Activated CD8-positive, alpha-beta T cell treated with anti-CD3 and anti-CD28 coated beads for 36 hours (primary cell): ENCODE measurements at places on chromosomes 11 and 22. TPM values are rescaled to one million over a fixed set of nuclear protein-coding genes. Genes with fewer than 3 reads are reported as not detected.

GRCh38 chr11:71504531-71504930, 22.5 kb upstream of the KRTAP5-7 start:
- H3K27ac ChIP-seq, result no peak overlapping the region
- no peaks in the 10 kb centered on the region for H3K4me1 ChIP-seq
- no peaks in the 10 kb centered on the region for H3K27me3 ChIP-seq
- no peak overlapping the region for H3K4me3 ChIP-seq

- H3K36me3 ChIP-seq, result peaks cover 13% of the 10 kb centered on the region
- no peak overlapping the region for H3K4me3 ChIP-seq
- H3K27me3 ChIP-seq, result no peaks in the 10 kb centered on the region
- H3K4me1 ChIP-seq, result peaks cover 3% of the 10 kb centered on the region
- DNase-seq, result no peak
- no peak overlapping the region for H3K27ac ChIP-seq
Observed at GRCh38 chr11:64372802-64373597, 14.0 kb downstream of the RPS6KA4 start.

- H3K27me3 ChIP-seq, result no peaks in the 10 kb centered on the region
- H3K4me3 ChIP-seq, result peak overlapping the region; percentile 55
- peaks cover 52% of the 10 kb centered on the region for H3K4me1 ChIP-seq
- H3K27ac ChIP-seq, result peak overlapping the region; percentile 87
- H3K36me3 ChIP-seq, result no peaks in the 10 kb centered on the region
Observed at GRCh38 chr11:64885367-64886286, 7.2 kb upstream of the EHD1 start.

The TREH gene
- not detected for total RNA-seq

DNA sequence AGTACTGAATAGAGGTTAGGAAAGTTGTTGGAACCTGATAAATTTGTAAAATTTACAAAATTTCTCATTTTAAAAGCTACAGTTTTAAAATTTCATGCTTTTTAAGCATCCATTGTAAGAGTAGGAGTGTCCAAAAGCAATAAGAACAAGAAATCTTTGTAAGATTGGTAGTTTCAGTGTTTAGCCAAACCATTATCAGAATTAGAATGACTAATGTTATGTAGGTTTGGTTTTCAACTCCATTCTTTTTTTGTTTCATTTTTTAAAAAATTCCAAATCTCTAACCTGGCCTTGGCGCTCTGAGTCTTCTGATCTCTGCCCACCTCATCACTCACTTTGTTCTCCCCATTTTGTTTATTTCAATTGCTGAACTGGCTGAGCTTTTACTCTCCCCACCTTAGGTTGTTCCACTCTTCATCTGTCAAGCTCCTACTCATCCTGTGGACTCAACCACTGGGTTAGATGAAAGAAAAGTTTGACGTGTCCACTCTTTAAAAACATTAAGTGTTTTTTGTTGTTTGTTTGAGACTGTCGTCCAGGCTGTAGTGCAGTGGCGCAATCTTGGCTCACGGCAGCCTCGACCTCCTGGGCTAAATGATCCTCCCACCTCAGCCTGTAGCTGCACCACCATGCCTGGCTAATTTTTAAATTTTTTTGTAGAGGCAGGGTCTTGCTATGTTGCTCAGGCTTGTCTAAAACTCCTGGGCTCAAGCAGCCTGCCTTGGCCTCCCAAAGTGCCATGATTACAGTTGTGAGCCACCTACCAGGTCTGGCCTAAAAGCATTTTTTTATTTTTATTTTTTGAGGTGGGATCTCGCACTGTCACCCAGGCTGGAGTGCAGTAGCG, 14.0 kb downstream of the EP300 start:
- peaks cover 31% of the 10 kb centered on the region for H3K36me3 ChIP-seq
- peak; percentile 21 for DNase-seq
- peak overlapping the region; percentile 88 for H3K27ac ChIP-seq
- H3K4me3 ChIP-seq, result no peak overlapping the region
- peaks cover 46% of the 10 kb centered on the region for H3K4me1 ChIP-seq
- no peaks in the 10 kb centered on the region for H3K27me3 ChIP-seq

The BTBD18 gene
- total RNA-seq, result not detected

The RAB1B gene
- total RNA-seq, result 98.2 TPM

The MYO7A gene
- total RNA-seq, result 0.14 TPM

- no peak overlapping the region for H3K27ac ChIP-seq
- H3K4me3 ChIP-seq, result no peak overlapping the region
- H3K4me1 ChIP-seq, result peaks cover 27% of the 10 kb centered on the region
- no peaks in the 10 kb centered on the region for H3K27me3 ChIP-seq
Observed at GRCh38 chr11:61149624-61150615, 11.3 kb downstream of the VPS37C start.

GRCh38 chr11:116691771-116692177, 81.0 kb downstream of the BUD13 start:
- H3K27ac ChIP-seq, result no peak overlapping the region
- peaks cover 3% of the 10 kb centered on the region for H3K27me3 ChIP-seq
- H3K4me3 ChIP-seq, result no peak overlapping the region
- no peaks in the 10 kb centered on the region for H3K4me1 ChIP-seq
- no peaks in the 10 kb centered on the region for H3K36me3 ChIP-seq

The TRPM5 gene
- not detected for total RNA-seq

GRCh38 chr11:95078526-95078925, 11.1 kb upstream of the ENDOD1 start:
- H3K4me3 ChIP-seq, result no peak overlapping the region
- H3K36me3 ChIP-seq, result no peaks in the 10 kb centered on the region
- no peaks in the 10 kb centered on the region for H3K27me3 ChIP-seq
- no peak for DNase-seq
- H3K27ac ChIP-seq, result no peak overlapping the region
- peaks cover 12% of the 10 kb centered on the region for H3K4me1 ChIP-seq

GRCh38 chr11:61126256-61126655, 24.0 kb downstream of the CD5 start:
- no peak for DNase-seq
- H3K36me3 ChIP-seq, result peaks cover 63% of the 10 kb centered on the region
- H3K4me1 ChIP-seq, result peaks cover 29% of the 10 kb centered on the region
- H3K27ac ChIP-seq, result no peak overlapping the region
- no peak overlapping the region for H3K4me3 ChIP-seq

DNA sequence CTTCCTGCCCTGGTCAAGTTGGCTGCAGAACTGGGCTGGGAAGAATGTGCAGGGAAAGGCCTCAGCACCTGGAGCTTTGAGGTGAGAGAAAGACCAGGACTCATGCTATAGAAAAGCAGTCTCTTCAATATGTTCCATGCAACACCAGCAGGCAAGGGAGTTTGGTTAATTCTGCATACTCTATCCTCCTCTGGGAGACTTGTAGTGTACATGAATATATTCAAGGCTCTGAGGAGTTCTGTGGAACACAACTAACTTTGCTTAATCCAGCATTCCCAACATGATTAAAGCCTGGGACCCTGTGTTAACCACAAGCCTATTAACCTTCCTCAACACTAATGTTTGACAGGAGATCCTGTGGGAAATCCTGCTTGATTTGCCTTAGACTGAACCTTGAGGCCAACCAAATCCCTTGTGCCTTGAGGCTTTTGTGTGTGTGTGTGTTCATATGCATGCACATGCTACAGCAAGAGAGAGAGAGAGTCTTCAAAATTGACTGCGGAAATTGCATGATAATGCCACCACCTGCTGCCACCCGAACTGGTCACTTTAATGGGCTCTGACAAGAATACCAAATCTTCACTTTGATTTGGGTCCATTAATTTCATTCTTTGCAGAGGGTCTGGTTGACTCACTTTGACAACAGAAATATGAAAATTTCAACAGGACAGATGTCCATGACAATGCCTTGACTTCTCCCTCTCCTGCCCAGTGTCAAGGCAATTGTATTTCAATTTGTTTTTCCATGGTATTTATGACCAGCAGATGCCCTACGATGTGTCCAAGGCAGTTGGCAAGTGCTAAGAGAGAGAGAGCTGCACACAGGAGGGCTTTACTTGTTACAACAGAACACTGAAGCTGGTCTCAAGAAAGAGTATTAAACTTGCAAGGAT, 238.2 kb upstream of the ZBED5 start:
- H3K4me1 ChIP-seq, result no peaks in the 10 kb centered on the region
- H3K36me3 ChIP-seq, result no peaks in the 10 kb centered on the region
- H3K27ac ChIP-seq, result no peak overlapping the region

The OR4A16 gene
- not detected for total RNA-seq

GRCh38 chr11:74147199-74147929, 23.4 kb downstream of the C2CD3 start:
- peaks cover 10% of the 10 kb centered on the region for H3K36me3 ChIP-seq
- H3K4me1 ChIP-seq, result peaks cover 6% of the 10 kb centered on the region
- H3K27me3 ChIP-seq, result no peaks in the 10 kb centered on the region

The ART1 gene
- not detected for total RNA-seq

DNA sequence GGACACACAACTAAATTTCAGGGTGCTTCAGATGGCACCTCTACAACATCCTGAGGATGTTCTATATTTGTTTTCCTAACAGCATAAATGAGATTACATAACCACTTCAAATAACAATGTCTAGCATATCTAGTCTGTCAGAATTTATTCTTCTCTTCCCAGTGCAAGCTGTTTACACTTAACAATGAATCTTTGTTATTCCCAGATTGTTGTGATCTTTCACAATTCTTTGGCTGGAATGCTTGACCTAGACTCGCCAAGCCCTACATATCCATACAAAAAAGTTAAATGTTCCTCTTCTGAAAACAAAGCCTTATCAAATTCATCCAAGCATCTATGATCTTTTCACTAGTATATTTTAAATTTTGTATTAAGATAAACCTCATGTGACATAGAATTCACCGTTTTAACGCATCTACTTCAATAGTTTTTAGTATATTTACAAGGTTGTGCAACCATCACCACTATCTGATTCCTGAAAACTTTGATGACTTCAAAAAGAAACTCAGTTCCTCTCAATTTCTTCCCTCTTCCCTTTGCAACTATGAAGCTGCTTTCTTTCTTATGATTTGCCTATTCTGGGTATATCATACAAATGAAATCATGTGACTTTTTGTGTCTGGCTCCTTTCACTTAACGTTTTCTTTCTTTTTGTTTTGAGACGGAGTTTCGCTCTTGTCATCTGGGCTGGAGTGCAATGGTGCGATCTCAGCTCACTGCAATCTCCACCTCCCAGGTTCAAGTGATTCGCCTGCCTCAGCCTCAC, 61.7 kb upstream of the CHRNA10 start:
- H3K4me1 ChIP-seq, result no peaks in the 10 kb centered on the region
- H3K36me3 ChIP-seq, result peaks cover 48% of the 10 kb centered on the region
- H3K27ac ChIP-seq, result no peak overlapping the region
- no peaks in the 10 kb centered on the region for H3K27me3 ChIP-seq
- H3K4me3 ChIP-seq, result no peak overlapping the region

- H3K36me3 ChIP-seq, result no peaks in the 10 kb centered on the region
- no peaks in the 10 kb centered on the region for H3K27me3 ChIP-seq
- H3K4me1 ChIP-seq, result peaks cover 48% of the 10 kb centered on the region
- peak; percentile 66 for DNase-seq
Observed at GRCh38 chr11:111417011-111417765, 38.1 kb upstream of the POU2AF1 start.

DNA sequence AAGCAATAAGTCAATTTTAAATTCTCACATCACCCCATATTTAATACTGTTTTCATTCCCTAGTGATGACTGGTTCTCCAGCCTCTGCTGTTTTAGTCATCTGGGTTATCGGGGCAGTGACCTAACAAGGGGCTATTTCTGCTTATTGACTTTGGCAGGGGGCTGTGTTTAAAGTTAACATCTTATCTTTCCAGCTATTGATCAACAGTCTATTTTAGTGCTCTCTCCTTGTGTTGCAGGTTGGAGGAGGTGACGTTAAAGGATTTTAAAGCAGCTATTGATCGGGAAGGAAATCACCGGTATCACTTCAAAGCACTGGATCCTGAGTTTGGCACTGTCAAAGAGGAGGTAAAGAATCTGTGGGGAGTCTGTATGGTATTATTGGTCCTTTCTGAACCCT, 7.7 kb upstream of the DLAT start:
- H3K36me3 ChIP-seq, result no peaks in the 10 kb centered on the region
- H3K27ac ChIP-seq, result no peak overlapping the region
- H3K4me1 ChIP-seq, result peaks cover under 1% of the 10 kb centered on the region
- no peak overlapping the region for H3K4me3 ChIP-seq
- H3K27me3 ChIP-seq, result no peaks in the 10 kb centered on the region

- H3K27me3 ChIP-seq, result no peaks in the 10 kb centered on the region
- no peaks in the 10 kb centered on the region for H3K4me1 ChIP-seq
- no peak overlapping the region for H3K27ac ChIP-seq
- H3K36me3 ChIP-seq, result peaks cover 25% of the 10 kb centered on the region
Observed at GRCh38 chr11:47415949-47416472, 7.6 kb downstream of the SLC39A13 start.

GRCh38 chr22:37274380-37274862, 7.9 kb upstream of the CYTH4 start:
- H3K4me3 ChIP-seq, result no peak overlapping the region
- no peak overlapping the region for H3K27ac ChIP-seq
- no peak for DNase-seq
- H3K4me1 ChIP-seq, result peaks cover 54% of the 10 kb centered on the region
- H3K36me3 ChIP-seq, result no peaks in the 10 kb centered on the region

- H3K4me3 ChIP-seq, result no peak overlapping the region
- no peaks in the 10 kb centered on the region for H3K36me3 ChIP-seq
- no peaks in the 10 kb centered on the region for H3K4me1 ChIP-seq
- peaks cover 17% of the 10 kb centered on the region for H3K27me3 ChIP-seq
- no peak overlapping the region for H3K27ac ChIP-seq
Observed at GRCh38 chr11:36261094-36261493, 28.1 kb downstream of the COMMD9 start.

DNA sequence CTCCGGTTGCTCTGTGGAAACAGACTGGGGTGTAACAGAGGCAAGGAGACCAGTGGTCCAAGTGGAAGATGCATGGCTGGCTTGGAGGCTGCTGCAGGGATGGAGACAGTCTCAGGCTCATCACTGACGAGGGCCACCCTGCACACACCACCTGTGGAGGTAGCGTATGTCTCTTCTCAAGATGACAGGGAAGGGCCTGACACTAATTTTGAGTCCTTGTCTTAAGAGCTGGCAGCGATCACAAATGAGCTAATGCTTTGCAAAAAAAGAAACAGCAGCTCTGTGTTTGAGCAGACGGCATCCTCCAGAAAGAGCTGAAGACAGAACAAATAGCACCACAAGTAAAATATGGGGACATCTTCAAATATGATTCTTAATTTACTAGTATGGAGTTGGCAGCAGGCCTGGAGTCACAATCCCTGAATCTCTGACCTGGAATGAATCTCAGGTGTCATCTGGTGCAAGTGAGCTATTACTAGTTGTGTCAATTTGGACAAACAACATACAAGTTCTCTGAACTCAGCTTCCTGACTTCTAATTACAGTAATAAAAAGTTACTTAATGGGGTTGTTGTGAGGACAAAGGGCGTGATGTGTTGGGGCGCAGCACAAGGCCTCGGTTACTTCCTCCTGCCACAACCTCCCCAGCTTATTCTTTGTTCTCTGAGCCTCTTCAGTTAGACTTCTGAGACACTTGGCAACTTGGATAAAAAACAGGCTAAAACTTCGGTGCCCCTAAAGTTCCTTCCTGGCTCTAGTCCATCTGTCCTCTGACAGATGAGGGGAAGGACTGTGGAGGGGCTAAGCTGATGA, 95.2 kb upstream of the BID start:
- peaks cover 1% of the 10 kb centered on the region for H3K36me3 ChIP-seq
- H3K27ac ChIP-seq, result no peak overlapping the region
- no peak overlapping the region for H3K4me3 ChIP-seq

DNA sequence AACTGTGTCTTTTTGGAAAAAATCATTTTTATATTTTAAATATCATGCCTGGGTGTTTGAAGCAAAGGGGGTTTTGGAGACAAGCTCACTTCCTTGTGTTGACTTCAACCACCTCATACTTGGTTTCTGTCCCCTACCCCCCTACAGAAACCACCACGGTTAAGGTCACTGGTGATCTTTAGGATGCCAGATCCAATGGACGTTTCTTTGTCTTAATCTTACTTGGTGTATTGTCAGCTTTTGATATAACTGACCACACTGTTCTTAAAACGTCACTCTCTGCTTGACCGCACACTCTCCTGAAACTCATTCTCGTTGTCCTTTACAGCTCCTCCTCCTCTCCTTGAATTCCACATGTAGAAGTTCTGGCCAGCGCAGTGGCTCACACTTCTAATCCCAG, 34.8 kb upstream of the SWAP70 start:
- H3K27me3 ChIP-seq, result no peaks in the 10 kb centered on the region
- H3K27ac ChIP-seq, result no peak overlapping the region
- no peak for DNase-seq
- H3K36me3 ChIP-seq, result no peaks in the 10 kb centered on the region

The ISX gene
- total RNA-seq, result not detected
